Kidney glomerular epithelial cell (primary cell): ENCODE measurements at places on chromosomes 13 and 19.

- no peak for DNase-seq
These were observed 573.1 kb upstream of the KLF12 start for GRCh38 chr13:74707291-74707690.

- DNase-seq = no peak
These were observed 395.0 kb downstream of the PCDH9 start for GRCh38 chr13:66835040-66835628.

DNA sequence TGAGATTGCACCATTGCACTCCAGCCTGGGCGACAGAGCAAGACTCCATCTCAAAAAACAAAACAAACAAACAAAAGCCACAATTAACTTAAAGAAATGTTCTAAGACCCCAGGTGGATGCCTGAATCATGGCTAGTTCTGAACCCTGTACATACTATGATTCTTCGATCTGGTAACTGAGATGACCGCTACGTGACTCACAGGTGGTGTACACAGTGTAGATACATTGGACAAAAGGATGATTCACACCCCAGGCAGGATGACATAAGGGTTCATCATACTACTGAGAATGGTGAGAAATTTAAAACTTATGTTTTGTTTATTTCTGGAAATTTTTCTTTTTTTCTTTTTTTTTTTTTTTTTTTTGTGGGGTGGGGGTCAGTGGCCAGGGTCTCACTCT, 6.5 kb downstream of the ZNF426 start:
- DNase-seq = no peak

GRCh38 chr13:97749174-97749573, 204.3 kb upstream of the IPO5 start:
- DNase-seq = no peak

GRCh38 chr13:56681404-56681803, 459.3 kb upstream of the PRR20A start:
- no peak for DNase-seq
